ENCODE measurements at places on chromosomes 2 and 18.

- DNase-seq, result peak; percentile 9
Observed at GRCh38 chr2:200104015-200104414, 148.6 kb downstream of the MAIP1 start.

GRCh38 chr2:182240862-182241371 lies 185.9 kb downstream of the PDE1A start:
- DNase-seq, result no peak

DNA sequence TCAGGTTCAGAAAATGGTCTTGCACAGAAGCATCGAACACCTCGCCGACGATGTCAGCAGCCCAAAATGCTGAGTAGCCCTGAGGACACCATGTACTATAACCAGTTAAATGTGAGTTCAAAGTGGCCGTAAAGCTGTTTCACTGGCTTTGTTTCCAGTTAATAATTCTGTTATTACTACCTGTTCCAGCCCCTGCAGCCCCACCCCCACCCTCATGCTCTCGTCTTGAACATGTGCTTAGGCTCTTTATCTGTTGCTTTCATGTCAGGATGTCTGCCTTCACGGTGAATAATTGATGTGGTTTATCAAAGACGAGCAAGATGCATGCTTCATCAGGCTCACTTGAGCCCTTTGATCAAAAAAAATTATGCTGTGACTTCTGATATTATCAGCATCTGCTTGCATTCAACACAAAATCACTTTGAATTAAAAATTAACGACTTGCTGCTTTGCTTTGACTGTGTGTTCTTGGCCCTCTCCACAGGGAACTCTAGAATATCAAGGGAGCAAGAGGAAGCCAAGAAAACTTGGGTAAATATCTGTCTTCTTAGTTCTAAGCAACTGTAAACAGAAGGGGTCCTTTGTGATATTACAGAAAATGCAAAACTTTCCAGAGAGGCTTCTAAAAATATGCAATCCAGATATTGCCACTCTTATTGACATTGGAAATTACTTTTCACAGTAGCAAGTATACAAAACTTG lies 63.4 kb upstream of the SP5 start:
- DNase-seq, result no peak

- no peak for DNase-seq
Observed at GRCh38 chr2:178871536-178871935, 64.3 kb upstream of the TTN start.

DNA sequence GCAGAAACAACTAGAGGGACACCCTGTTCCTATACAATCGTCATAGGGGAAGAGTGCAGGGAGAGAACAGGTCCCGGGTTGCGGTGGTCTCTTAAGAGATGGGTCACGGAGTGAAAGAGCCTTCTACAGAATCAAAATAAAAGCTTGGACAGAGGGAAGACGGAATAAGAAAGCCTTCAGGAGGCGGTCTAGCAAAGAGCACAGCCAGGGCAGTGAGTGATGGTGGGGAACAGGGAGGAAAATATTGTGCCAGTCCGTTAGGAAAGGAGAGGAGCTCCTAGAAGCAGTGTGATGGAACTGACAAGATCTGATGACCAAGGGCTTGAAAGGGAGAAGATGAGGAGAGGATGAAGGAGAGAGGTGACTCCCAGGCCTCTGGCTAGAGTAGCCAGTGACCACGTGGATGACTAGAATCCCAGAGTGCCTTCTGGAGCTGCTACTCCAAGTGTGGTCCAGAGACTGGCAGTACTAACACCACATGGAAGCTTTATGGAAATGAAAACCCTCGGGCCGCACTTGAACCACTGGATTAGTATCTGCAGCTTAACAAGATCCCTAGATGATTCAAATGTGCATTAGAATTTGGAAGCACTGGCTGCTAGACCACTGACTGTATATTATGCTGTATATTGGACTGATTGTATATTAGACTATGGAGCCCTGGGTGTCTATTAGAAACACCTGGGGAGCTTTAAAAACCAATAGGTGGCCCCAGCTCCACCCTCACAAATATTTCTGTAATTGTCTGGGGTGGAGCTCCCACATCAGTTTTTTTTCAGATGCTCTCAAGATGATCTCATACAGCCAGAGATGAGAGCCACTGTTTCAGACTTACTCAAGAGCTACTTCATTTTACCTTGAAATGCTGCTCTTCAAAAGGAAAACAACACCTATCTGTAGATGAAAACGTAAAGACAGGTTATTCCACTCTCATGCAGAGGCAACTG lies 1.1 kb upstream of the EVA1A start:
- no peak for DNase-seq

GRCh38 chr18:25503567-25504081 lies 151.7 kb upstream of the ZNF521 start:
- DNase-seq, result no peak

DNA sequence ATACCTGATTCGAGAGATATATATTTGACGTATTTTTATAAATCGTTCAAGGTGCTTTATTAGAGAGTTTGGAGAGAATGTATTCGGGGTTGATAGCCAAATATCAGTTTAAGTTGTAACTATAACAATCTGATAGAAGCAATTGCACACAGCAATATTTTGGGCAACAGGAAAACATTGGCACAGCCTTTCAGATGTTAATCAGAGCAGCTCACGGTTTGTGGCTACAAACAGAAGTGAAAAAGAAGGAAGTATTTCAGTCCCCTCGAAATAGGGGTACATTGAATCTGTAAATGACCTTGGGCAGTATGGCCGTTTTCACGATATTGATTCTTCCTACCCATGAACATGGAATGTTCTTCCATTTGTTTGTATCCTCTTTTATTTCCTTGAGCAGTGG lies 20.6 kb downstream of the SERPINB10 start:
- no peak for DNase-seq

DNA sequence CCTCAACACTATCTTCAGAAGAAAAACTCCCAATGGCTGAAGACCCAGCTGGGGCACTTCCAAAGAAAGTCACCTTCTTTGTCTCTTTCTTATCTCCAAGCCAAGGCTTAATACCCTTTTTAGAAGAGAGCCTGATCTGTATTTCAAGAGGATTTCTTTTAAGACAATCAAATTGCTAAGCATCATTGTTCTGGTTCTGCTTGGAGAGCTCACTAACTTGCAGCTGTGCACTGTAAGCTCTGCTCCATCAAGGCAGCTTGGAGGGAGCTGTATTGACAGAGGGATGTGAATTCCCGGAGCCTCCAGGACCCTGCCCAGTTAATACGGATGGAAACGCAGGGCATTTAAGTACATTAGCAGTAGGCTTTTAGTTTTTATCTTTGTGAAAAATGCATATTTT lies 253.1 kb downstream of the TDRD15 start:
- DNase-seq, result no peak

GRCh38 chr2:207771421-207771820 lies 1.7 kb upstream of the FZD5 start:
- no peak for DNase-seq

DNA sequence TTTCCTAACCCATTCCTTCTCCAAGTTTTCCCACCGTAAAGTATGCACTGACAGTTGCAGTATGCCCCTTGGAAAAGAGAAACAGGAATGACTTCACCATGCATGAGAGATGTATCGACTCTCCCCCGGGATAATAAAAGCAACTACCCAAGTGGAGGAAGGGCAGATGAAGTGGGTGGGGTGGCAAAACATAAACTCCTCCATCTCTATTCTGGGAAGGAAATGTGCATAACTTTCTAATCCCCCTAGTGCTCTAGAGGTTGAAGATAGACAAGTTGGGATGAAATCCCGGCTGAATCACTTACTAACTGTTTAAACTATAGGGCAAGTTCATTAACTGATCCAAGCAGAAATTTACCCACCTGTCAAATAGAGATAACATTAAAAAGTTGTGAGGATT lies 89.2 kb downstream of the PIGN start:
- DNase-seq, result no peak

DNA sequence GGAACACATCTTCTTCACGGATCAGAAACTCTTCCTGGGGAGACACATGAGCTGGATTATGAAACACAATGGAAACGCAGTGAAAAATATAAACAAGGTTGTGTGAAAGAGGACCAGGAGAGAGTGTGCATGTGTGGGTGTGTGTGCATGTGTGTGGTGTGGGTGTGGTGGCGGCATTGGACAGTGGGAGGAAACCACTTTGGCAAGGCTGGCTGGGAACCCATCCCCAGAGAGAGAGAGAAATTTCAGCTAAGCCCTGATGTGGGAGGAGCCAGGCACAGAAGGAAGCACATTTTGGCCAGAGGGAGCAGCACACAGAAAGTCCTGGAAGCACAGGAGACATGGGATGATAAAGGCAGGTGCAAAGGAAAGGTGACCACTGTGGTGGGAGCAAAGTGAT lies 147.6 kb upstream of the COPS8 start:
- no peak for DNase-seq

DNA sequence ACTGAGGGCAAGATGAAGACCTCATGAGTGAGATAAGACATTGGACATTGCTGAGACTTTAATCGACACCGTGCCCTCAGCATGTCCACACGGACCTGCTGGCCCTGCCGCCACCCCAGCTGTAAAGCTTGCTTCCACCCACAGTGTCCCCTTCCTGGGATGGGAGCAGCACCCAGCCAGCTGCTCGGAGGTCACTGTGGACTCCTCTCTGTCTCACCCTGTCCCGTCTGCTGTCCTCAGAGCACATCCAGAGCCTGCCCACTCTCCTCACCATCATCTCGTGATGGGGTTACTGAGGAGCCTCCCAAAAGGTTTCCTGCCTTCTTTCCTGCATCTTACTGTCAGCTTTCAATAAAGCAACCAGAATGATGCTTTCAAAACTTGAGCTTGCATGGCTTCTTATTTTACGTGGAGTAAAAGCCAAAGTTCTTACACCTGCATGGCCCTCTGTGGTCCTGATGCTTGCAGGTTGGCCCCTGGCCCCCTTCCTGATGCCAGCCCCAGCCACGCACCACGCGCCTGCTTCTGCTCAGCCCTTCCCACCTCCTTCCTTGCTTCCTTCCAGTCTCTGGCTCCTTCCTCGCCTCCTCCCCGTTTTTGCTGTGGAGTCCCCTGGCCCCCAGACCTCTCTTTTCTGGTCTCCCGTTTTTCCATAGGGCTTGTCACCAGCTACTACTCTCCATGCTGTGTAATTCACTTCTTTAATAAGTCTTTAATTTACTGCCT lies 67.0 kb downstream of the DGKD start:
- no peak for DNase-seq

GRCh38 chr2:3868012-3868805 lies 164.8 kb downstream of the DCDC2C start:
- DNase-seq, result no peak

GRCh38 chr2:111896024-111896423 lies 2.4 kb upstream of the MERTK start:
- no peak for DNase-seq

DNA sequence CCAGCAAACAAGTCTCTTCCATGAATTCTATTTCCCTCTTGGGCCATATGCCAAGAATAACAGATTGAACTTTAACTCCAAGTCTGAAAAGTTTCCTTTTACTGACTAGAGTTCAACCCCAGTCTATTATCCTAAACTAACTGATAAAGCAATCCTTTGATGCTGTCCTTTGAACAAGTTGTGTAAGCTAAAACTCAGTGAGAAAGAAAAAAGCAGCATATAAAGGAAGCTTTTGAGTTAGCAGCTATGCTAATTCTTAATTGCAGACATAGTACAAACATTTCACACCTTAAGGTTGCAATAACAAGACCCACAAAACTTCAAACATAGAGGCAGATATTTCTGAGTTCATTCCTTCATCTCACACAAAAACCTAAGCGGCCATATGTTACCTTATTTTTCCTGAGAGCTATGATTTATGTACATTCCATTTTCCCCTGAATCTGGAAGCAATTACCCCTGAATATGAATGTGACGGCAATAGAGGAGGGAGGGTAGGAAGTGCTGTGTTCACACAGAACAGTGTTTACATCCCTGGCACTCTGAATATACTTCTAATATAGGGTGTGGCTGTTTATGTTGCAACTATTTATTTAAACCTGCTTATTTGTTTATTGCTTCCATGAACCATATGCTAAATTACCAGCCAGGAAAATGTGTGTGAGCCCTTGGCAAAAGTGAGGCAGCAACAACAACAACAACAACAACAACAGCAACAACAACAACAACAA lies 180.6 kb downstream of the IRS1 start:
- no peak for DNase-seq

GRCh38 chr2:122079844-122080243 lies 324.4 kb downstream of the TSN start:
- no peak for DNase-seq

- no peak for DNase-seq
Observed at GRCh38 chr2:197369228-197369932, 58.8 kb upstream of the ANKRD44 start.

Data from H54 (cell line).